ENCODE measurements at places on chromosomes 5 and 9.

DNA sequence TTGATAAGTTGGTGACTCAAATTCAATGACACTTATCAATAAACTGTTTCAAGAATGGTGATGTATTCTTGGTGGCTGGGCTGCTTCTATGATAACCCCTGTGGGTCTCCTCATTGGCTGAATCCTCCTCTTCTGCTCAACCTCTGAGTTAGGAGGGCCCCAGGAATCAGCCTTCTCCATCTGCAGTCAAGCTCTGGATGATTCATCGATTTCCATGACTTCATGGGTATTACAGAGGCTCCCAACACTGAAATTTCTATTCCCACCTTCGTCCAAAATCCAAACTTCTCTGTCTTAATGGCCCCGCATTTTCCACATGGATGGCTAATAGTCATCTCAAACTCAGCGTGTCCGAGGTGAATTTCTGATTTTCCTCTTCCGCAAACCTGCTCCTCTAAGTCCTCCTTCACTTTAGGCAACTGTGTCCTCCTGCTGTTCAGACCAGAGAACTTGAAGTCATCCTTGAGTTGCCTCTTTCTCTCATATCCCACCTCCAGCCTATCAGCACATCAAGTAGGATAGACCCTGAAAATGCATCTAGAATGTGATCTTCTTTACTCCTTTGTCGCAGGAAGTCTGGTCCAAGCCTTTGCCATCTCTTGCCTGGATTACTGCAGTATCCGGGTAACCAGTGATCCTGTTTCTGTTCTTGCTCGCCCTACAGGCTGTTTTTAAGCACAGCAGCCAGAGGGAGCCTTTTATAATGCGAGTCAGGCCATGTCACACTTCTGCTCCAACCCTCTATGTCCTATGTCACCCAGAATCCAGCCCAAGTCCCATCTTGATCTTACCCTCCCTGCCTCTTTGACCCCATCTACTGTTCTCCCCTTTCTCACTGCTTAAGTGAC lies 41.4 kb upstream of the IL7R start:
- no peak for DNase-seq

DNA sequence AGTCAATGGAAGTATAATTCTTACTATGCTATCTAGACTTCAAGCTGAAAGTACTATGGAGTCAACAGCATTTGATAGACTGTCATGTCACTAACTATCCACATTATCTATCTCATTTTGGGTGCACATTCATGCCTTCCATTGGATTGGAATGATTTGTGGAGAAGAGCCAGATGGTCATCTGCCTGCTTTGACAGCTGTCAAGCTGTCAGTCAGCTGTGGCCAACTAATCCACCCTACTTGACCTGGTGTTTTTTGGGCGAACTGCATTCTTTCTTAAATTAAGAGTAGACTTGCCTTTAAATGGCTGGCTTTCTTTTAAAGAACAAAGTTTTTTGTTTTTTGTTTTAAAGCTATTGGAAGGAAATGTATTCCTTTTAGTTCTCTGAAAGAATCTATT lies 151.5 kb downstream of the DCP2 start:
- DNase-seq = no peak

DNA sequence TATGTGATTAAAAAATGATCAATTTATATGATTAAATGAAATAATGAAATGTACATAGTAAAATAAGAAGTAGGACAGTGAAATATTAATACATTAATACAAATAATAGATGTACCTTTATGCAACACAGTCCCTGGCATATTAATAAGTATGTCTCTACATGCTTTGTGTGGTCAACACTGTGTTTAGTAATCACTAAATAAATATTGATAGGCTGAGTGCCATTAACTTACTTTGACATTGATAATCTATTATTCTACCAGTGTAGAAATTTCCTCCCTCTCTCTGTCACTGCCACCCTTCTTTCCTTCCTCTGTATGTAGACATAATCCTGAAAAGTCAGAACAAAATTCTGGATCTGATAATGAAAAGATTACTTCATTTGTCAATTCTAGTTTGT lies 43.7 kb downstream of the RNF180 start:
- DNase-seq = no peak

- DNase-seq = no peak
Measured at GRCh38 chr9:107707915-107708441, 218.4 kb upstream of the KLF4 start.

- DNase-seq = no peak
Measured at GRCh38 chr9:31185831-31186230, 1198.6 kb upstream of the ACO1 start.

DNA sequence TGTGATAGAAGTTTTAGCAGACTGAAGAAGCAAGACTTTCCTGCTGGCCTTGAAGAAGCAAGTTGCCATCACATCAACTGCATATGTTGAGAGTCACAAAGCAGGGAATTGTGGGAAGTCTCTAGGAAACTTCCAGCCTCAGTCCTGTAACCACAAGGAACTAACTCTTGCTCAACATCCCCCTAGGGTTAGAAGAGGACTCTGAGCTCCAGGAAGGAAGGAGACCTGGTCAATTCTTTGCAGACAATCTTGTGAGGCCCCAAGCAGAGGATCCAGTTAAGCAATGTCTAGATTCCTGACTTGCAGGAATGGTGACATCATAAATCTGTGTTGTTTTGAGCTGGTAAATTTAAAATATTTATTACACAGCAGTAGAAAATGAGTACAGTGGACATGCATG lies 18.6 kb upstream of the ZNF366 start:
- DNase-seq = no peak

DNA sequence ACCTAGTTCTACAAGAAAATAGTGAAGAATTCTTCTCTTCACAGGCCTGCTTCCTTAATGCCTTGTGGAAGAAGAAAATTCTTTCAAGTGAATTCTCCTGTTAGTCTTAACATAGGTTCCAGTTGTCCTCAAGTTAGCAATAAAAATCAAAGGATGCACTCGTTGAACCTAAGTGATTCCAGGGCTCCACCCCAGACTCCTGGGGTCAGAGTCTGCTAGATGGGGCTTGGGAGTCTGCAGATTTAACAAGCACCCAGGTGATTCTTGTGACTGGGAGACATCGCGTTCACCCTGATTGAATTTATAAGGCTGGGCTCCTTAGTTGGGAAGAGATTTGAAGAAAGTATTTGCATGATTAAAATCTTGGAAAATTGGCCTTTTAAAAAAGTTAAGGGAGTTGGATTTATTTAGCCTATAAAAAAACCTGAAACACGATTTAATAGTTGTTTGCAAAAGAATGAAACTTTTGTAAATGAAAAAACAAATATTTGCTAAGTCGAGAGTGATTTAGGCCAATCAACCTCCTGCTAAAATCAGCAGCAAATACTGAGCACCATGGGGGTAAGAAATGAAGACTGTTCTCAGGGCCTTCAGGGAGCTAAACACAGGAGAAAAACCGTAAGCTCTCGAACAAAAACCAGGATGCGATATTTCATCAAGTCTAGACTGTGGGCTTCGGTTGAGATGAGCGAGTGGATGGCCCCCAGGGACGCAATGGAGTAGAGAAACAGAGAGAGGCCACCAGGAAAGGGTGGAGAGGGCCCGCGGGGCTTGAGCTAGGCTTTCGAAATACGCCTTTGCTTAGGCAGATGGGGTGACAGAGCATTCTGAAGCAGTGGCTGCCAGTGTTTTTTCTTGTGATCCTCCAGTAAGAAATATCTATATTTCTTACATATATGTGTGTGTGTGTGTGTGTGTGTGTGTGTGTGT lies 86.9 kb upstream of the TTC23L start:
- no peak for DNase-seq

- DNase-seq = no peak
Measured at GRCh38 chr5:82362636-82363035, 84.5 kb upstream of the RPS23 start.

- no peak for DNase-seq
Measured at GRCh38 chr5:31119938-31120641, 73.4 kb upstream of the CDH6 start.

GRCh38 chr5:136052692-136053335 lies 24.0 kb downstream of the TGFBI start:
- DNase-seq = no peak

DNA sequence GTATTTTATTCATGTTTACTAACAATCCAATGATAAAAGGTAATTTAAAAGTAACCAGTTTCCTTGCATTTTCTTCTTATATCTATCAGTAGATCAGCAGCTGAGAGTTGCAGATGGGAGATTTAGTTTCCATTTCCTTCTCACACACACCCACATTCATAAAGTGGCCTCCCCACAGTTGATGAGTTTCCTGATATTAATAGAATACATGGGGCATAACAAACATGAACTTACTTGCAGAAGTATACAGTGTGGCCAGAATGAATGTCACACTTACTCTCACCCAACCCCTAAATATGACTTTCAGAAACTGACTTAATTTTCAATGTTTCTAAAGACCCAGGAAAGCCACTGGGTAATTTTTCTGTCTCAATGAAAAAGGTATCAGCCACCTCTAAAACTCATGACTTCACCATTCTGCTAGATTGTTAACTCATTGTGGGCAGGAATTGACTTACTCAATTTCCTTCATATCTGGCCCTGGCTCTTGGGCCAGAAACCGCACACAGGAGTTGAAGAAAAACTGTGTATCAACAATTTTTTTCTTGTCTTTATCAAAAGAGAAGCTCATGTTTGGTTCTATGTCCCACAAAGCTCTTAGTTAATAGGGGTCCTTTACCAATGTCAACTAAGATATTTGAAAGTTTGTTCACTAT lies 63.5 kb upstream of the OSMR start:
- DNase-seq = no peak

DNA sequence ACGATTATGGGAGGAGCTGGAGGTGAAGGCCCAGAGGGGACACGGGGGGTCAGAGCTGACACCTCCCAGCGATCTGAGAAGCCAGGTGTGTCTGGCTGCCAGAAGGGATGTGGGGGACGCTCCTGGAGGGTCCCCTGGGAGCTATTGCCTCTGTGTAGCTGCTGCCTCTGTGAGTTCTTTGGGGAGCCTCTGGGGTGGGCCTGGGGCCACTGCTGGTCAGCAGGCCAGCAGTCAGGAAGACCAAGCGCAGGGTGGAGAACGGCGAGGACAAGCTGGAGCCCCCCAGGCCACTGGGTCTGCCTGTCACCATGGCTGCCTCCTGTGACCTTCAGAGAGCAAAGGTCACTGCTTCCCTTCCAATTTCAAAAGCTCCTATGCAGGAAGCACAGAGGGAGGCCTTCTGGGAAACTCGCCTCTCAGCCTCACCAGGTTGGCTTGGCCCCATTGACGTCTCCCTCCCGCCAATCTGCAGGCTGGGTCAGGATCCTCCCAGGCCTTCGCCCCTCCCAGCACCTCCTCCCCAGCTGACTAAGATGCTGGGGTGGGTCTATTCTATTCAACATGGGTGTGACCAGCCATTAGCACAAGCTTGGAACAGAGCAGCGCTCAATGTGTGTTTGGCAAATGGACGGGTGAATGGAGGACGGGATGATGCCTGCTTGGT lies 126.4 kb downstream of the GAPVD1 start:
- DNase-seq = no peak

DNA sequence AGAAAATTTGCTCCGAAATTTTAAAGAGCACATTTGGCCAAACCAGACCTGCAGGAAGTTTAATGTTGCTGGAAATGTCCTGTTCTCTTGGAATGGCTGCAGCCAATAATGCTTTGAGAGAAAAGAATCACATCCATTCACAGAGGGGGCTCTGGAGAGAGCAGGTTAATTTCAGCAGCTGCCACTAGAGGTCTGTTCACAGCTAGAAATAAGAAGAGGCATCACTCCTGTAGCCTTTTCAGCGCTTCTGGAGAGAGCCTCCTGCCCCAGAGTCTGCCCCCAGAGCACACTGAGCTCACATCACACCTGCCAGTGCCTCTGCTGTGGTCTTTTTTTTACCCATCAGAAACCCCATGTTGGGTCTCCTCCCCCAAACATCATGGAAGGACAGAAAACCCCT lies 124.8 kb upstream of the RAD23B start:
- no peak for DNase-seq

GRCh38 chr9:19397845-19398244 lies 11.0 kb upstream of the ACER2 start:
- no peak for DNase-seq

DNA sequence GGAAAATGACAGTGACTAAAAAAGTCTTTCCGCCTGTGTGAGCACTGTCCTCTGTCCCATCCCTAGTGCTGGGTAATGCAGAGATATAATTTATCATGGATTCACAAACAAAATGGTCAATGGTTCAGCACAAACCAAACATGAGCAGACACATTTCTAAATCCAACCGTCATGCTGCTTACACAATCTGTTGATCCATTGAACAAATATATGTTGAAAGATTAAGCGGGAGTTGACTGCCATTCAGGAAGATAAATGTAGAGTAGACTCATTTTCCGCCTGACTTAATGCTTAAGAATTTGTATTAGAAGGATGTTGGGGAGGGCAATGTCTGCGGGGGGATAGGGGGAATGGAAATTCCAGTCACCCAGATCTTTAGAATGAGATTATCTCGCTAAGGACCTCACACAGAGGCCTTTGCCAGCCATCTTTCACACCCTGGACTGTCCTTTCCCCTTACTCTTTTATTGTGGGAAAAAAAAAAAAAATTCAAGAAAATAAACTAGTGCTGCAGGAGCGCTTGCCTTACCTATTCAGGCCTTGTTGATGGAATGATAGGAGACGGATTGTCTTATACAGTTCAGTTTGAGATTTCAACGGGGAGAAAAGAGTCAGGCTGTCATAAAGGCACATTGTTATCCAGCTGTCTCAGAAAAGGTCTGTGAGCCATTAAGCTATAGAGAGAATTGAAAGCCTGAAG lies 153.7 kb downstream of the TLE1 start:
- no peak for DNase-seq

DNA sequence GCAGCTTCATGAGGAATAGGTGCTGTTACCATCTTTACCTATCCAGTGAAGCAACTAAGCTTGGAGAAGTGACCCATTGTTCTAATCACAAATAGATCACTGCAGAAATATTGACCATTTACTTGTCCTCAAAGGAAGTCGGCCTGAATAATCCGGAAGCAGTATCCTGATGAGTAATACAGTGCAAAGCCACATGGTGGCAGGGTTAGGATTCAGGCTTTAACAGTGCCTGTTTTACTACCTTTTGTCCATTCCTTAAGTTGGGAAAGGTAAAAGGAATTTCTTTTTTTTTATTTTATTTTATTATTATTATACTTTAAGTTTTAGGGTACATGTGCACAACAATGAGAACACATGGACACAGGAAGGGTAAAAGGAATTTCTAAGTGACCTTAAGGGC lies 336.3 kb downstream of the KDM4C start:
- DNase-seq = no peak

DNA sequence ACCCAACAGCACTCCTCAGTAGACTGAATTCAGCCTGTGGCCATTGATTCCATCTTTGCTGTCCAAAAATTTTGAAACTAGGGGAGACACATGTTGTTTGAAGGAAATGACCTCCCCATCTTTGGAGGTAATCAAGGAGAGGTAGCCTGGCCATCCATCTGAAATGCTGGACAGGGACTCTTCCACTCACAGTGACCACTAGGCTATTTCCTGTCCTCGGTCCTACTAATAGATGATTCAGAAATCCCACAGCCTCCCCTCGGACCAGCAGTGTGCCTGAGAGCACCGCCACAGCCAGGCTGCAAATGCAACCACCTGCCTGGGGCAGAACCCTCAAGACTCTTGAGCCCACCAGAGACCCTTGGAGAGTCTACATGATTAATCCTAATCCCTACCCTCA lies 12.5 kb downstream of the HRH2 start:
- no peak for DNase-seq

All from stimulated activated CD8-positive, alpha-beta memory T cell treated with anti-CD3 and anti-CD28 coated beads, Interleukin-4, amount 100 ng/mL, for 4 hours (primary cell).